ENCODE measurements at places on chromosomes 5 and 9.

GRCh38 chr5:40478766-40479165, 200.9 kb upstream of the PTGER4 start:
- DNase-seq = no peak

GRCh38 chr5:3490957-3491507, 104.6 kb upstream of the IRX1 start:
- no peak for DNase-seq

DNA sequence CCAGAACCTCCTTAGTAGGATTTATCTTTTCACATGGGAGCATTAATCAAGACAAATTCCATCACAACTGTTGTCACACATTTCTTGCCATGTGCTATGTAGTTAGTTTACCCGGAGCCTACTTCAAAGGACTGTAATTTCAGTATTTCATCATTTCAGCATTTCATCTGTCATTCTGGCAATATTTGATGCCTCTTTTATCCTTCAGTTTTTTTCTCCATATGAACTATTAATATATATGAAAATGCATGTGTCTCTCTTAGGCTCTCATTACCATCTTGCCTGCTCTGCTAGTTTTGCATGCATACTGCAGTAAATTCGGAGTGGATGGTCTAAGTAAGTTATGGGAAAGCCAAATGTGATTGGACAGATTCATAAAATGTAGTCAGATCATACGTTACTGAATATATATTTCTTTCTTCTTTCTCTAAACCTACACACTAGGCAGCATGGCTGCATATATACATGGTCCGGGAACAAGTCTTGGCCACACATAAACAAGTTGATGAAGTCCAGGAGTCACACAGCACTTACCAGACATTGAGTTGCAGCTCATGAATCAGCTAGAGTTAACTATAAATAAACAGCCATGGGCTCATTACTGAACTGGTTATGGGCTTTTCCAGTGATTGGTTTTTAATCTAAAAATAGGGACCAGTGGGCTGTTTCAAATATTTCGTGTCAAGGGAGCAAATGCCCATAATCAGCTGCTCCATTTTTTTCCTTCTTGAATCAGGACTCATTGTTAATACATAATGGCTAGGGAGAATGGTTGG, 46.6 kb downstream of the SPATA31D1 start:
- no peak for DNase-seq

DNA sequence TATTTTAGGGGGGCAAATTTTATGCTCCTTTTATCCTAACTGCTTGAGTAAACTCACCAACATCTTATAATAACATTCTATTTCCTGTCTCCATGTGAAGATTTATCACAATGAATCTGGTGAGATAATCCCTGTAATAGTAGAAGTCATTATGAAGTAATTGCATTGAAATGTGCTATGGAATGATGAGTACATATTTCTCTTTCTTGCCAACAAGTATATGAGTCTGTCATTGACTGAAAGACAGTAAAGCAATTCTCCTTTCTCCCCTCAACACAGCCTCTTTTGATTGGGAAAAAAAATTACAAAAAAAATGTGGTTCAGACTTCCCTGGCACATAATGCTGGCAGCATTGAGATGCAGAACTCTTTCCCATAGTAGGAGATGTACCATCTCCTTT, 459.2 kb upstream of the RGMB start:
- no peak for DNase-seq

GRCh38 chr9:35103660-35104191, 795 bp upstream of the STOML2 start:
- DNase-seq = no peak

GRCh38 chr5:62167561-62168057, 138.4 kb upstream of the KIF2A start:
- DNase-seq = no peak

GRCh38 chr5:134555890-134556311, 30.4 kb downstream of the JADE2 start:
- DNase-seq = peak; percentile 66

- no peak for DNase-seq
Measured at GRCh38 chr5:43401827-43402226, 10.4 kb downstream of the CCL28 start.

DNA sequence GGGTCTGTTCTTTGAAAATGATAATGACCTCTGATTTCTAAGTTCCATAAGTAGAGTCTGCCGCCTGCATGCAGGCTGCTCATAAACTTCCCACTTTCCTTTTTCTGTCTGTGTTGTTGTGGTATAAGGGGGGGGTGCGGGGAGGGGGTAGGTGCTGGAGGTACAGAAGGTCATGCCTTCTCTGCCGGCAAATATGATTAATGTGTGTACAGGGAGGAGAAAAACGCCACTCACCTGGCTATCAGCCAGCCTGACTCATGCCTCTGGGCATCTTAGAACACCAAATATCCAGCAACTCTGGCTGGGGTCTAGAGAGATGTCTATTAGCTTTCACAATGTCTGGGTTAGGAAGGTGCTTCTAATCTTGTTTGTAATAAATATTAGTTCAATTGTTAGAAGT, 128.3 kb downstream of the EFNA5 start:
- DNase-seq = no peak

DNA sequence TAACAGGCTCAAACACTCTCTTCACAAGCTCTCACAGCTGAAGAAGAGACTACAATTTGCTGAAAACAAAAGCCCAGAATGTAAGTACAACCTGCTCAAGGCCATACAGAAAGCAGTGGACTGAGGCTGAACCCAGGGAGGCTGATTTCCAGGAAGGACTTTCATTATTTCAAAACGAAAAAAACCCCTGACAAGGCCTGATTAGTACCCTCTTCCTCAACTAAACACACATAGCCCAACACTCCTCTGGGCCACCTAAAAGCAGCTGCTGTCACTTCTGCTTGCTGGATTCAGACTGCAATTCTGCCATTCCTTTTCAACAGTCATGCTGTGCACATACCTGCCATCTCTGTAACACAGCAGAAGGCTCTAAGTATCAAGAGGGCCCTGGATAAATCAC, 18.2 kb downstream of the NRG2 start:
- DNase-seq = no peak

All from stimulated activated CD4-positive, alpha-beta T cell treated with anti-CD3 and anti-CD28 coated beads, Interleukin-12 subunit alpha, Interleukin-12 subunit beta, amount 100 ng/mL, for 24 hours (primary cell).